Cortex of kidney (tissue), 1 donor: ENCODE measurements at places on chromosomes 12 and 14.

- DNase-seq = no peak
These were observed 1.4 kb upstream of the FOS start for GRCh38 chr14:75277008-75277814.

GRCh38 chr12:47698055-47698454 is 7.8 kb downstream of the RPAP3 start:
- no peak for DNase-seq

DNA sequence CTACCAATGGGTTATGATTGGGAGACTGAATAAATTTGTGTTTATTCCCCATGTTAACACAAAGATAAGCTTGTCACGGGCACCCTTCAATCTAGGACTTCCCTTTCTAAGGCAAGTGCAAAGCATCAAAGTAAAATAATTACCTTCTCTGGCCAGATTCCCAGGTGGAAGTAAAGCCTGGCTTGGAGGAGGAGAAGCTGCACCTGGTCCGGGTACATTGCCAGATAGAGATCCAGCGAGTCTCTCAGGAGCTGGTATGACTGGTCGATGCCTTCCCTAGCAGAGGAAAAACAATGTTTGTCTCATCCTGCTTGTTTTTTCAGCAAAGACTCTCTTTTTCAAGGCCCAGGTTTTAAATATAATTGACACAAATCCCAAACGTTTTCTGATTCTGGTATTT is 24.9 kb downstream of the FBXO21 start:
- no peak for DNase-seq

DNA sequence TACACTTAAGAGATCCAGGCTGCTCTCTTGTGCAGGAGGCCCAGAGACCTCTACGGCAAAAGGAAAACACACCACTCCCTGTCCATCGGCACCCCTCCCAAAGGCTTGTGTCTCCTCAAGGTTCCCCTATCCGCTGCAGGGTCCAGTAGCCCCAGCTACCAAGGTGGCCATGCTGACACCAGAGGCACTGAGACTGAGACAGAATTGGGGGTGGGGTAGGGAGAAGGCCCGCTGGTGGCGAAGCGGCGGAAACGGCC is 590 bp downstream of the DDIT3 start:
- no peak for DNase-seq

DNA sequence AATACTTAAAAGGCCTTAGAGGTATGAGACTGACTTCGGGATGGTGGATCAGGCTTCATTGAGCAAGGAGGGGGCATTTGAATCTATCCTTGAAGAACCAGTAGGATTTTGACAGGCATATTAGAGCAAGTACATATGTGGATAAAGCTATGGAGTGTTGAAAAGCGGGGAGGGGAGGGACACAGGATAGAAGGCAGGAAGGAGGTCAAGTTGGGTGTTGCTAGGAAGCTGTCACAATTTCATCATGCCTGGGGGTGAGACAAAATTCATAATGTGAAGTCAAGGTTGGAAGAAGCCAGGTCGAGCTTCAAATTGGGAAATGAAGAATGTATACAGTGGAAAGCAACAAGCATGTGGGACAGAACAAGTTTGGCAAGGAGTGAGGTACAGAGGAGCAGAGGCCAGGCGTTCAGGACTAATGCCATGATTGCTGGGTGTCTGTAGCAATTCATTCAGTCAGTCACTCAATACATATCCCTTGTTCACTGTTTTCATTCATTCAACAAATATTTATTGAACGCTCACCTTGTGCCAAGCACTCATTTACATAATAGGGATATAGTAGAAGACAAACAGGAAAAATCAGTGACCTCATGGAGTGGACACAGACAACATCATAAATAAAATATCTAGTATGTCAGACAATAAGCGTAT is 58.3 kb upstream of the LTA4H start:
- no peak for DNase-seq

GRCh38 chr14:103097244-103097993 is 2.9 kb downstream of the EXOC3L4 start:
- no peak for DNase-seq
